ENCODE measurements at places on chromosomes 2 and 18. TPM values are rescaled to one million over a fixed set of nuclear protein-coding genes. Genes with fewer than 3 reads are reported as not detected.
A peak's percentile ranks its signal among the peaks of the same experiment; 100 is the strongest.

WDR35 gene
- total RNA-seq, result 16.4 TPM

GRCh38 chr2:128504246-128505149, 185.8 kb upstream of the HS6ST1 start:
- DNase-seq, result peak; percentile 42

DNA sequence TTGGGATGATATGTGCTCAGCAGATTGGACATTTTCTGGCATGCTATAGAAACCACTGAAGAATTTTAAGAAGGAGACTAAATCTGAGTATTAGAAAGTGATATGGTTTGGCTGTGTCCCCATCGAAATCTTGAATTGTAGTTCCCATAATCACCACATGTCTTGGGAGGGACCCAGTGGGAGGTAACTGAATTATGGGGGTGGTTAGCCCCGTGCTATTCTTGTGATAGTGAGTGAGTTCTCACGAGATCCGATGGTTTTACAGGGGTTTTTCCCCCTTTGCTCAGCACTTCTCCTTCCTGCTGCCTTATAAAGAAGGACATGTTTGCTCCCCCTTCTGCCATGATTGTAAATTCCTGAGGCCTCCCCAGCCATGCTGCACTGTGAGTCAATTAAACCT, 535.9 kb upstream of the VRK2 start:
- DNase-seq, result no peak

IL1RL1 gene
- 3.8 TPM for total RNA-seq

- DNase-seq, result no peak
Measured at GRCh38 chr18:46311491-46311890, 207.3 kb downstream of the HAUS1 start.

- no peak for DNase-seq
Measured at GRCh38 chr18:9441061-9441460, 34.3 kb upstream of the RALBP1 start.

GRCh38 chr2:121377646-121378045, 92.6 kb upstream of the TFCP2L1 start:
- no peak for DNase-seq

FAP gene
- total RNA-seq, result 10.4 TPM

DNA sequence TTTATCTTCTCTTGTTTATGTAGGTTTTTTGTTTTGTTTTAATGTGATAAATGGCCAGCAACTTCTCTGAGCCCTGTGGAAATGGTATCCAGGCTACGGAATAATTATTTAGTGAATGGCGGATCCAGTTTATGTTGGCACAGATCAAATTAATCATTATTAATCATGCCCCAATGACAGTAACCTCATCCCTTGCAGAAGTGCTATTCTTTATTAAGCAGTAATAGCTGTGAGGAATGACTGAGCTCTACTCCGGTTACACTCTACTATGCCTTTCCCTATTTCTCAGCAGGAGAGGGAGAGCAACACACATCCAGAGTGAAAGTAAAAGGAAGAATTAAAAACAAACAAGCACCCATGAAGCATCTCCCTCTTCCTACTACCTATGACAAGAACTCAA, 84.8 kb downstream of the SETBP1 start:
- DNase-seq, result no peak

SERPINB12 gene
- total RNA-seq, result not detected

GRCh38 chr2:53018825-53019425, 748.7 kb upstream of the CHAC2 start:
- DNase-seq, result no peak

- no peak for DNase-seq
Measured at GRCh38 chr2:144935191-144935590, 415.3 kb upstream of the ZEB2 start.

DNA sequence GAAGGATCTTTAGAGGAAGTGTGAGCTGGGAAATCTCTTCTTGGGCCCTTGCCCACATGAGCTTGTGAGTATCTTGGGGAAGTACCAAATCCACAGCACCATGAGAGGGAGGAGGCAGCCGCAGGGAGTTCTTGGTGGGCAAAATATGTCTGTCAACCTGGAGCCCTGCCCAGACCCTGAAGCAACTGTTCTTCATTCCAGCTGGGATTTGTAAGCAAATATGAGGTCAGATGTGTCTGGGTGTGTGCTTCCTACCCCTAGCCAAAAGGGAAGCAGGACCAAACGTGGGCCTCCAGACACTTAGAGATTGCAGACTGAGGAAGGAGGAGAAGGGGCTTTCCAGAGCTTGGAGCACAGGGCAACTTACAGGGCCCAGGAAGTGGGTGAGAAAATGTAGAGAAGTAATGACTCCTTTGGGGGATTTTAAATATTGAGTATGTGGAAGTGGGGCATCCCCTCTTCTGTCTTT, 41.9 kb downstream of the TMEM247 start:
- peak; percentile 83 for DNase-seq

GRCh38 chr2:239464166-239465016, 63.6 kb upstream of the HDAC4 start:
- peak; percentile 59 for DNase-seq

KCNE4 gene
- 7.3 TPM for total RNA-seq

HS6ST1 gene
- 27.2 TPM for total RNA-seq

DNA sequence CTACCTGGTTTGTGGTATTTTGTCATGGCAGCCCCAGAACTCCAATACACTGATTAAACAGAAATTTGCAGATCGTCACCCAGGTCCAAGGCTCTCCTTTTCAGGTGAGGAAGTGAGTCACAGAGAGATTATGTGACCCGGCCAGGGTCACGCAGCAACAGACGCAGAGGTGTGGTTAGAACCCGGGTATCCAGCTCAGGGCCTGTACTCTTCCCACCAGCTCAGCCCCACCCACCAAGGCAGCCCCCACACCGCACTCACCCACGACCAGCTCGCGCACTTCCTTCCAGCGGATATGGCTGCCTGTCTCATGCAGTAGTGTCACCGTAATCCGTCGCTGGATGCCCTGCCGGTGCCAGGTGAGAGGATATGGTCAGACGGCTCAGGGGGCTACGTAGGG, 48.1 kb downstream of the AQP12A start:
- no peak for DNase-seq

GRCh38 chr2:121475811-121476571, 54.7 kb upstream of the RNU4ATAC start:
- DNase-seq, result no peak

TMEM169 gene
- 1.6 TPM for total RNA-seq

VRK2 gene
- total RNA-seq, result 21.0 TPM

DNA sequence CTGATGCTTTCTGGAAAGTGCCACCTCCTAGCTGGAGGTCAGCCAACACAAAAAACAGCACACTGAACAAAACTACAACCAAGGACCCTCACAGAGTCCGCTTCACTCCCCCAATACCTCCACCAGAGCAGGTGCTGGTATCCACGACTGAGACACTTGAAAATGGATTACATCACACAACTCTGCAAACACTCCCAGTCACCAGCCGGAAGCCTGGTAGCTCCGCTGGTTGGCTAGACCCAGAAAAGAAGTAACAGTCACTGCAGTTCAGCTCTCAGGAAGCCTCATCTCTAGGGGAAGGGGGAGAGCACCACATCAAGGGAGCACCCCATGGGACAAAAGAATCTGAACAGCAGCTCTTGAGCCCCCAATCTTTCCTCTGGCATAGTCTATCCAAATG, 175.4 kb downstream of the LCLAT1 start:
- DNase-seq, result no peak

TRIB2 gene
- 184 TPM for total RNA-seq

DSG1 gene
- total RNA-seq, result 0.04 TPM

ZEB2 gene
- total RNA-seq, result 440 TPM

GRCh38 chr2:85413592-85414420, 3.6 kb upstream of the CAPG start:
- DNase-seq, result peak; percentile 68

DNA sequence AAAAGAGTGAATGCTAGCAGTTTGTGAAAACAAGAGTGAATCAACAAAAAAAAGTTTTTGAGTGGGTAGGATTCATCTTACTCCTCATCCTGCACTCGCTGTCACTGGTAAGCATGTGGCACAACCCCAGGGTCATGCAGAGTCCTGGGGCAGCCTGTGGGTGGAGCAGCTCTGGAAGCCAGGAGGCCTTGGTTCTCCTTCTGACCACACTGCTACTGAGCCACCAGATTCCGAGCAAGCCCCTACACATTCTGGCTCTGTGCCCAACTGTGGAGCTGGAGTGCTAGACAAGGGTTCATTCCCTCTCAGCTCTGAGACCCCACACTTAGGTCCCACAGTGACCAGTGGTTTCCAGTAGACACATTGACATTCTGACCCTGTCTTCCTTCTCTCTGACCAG, 670.6 kb downstream of the BCL11A start:
- DNase-seq, result no peak

ACKR3 gene
- total RNA-seq, result 90.5 TPM

IRS1 gene
- 33.8 TPM for total RNA-seq

GEN1 gene
- 3.4 TPM for total RNA-seq

DNA sequence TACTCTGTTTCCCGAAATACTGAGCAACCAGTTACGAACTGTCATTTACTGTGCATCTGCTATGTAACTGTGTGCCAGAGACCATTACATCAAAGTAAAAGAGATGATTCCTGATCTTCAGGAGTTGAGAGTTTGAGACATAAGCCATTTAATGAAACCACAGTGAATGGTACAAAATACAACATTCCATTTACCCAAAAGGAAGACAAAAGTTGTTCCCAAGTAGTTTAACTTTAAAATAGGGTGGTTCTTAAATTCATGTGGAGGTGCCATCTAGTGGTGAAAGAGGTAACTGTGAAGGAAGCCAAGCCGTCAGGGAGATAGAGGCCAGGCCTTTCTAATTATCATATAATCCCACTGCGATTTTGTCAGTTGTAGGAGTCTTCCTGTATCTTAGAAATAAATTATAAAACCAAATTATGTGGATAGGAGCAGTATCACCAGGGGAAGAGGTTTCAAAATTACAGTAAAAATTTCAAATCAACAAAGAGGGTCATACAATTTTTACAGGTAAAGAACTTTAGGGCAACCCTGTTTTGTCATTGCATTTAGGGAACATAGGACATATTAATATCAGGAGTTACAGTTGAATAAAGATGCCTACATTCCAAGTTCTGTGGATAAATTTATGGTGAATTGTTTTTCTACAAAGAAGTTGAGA, 67.7 kb downstream of the EPAS1 start:
- DNase-seq, result no peak

DNA sequence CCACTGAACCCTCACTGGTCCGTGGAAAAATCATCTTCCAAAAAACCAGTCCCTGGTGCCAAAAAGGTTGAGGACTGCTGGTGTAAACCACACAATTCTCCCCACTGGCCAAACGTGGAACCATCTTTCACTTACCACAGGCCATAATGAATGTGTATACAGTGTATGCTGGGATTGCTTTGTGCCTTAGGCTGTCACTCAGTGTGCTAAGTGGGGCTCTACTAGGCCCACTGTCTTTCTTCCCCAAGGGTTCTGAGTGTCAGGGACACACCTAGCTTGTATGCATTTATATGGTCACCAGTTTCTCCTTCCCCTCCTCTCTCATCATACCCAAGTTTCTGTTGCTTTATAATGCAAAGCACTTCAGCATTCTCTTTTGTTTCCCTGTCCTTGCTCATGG, 27.2 kb downstream of the SCYGR8 start:
- DNase-seq, result no peak

- no peak for DNase-seq
Measured at GRCh38 chr2:64359171-64359891, 94.6 kb upstream of the LGALSL start.

PTH2R gene
- total RNA-seq, result 0.45 TPM

GRCh38 chr2:125216321-125216720, 1191.2 kb downstream of the CNTNAP5 start:
- DNase-seq, result no peak

CNRIP1 gene
- total RNA-seq, result 41.7 TPM

NEU4 gene
- total RNA-seq, result not detected

CCDC195 gene
- total RNA-seq, result not detected

DNA sequence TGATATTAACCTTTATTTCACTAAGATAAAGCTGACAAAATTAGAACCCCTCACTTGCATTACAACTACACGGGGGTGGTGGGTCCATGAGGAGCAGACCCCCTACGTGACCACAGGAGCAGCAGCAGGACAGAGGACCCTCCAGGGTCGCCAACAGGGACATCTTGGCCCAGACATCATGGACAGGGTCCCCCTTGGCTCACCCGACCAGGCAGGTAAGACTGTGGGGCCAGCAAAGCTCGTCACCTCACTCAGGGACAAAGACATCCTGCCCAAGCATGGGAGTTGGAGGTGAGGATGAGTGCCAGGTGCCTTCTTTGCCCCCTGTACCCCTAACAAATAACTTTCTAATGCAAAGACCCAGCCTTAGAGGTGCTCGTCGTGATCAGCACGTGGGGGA, 111.3 kb upstream of the RAB6C start:
- DNase-seq, result no peak

DNA sequence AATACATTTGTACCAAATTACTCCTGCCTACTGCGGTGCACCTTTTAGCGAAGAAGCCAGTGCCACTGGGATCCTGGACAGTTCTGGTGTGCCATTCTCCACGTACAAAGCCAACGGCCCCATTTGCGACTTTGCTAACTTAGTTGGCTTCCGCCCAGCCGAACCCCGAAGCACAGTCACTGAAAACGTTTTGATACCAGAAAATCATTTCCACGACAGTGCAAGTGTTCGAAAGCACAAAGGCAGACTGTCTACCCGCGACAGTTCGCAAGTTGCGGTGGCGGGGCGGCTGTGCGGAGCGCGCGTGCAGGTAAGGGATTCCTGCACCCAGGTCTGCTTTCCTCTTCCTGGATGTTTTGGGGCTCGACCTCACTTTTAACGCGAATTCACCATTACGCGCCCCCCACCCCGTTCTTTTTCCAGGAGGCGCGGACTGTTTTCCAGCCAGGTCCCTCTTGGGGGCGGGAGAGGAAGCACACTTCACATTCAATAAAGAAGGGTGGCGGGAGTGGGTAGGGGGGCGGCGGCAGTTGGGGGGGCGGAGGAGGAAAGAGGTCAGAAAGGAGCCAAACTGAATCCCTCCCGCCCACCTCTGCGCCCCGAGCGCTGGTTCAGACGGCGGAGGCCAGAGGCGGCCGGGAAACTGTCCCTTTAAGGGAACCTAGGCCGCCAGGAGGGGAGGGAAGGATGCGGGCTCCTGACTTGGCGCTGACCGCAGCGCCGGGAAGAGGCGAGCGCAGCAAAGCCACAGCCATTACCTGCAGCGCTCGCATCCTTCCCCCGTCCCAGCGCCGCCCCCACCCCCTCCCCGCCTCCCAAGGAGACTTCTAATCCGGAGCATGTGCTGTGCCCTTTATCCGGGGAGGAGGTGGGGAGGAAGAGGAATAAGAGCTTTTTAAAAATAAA, 107.4 kb upstream of the KCTD1 start:
- DNase-seq, result peak; percentile 70

GRCh38 chr2:166344286-166345113, 31.2 kb downstream of the SCN9A start:
- no peak for DNase-seq

CLEC4F gene
- 1.7 TPM for total RNA-seq

GRCh38 chr18:1408376-1408775, 503.7 kb downstream of the ADCYAP1 start:
- no peak for DNase-seq
